Left colon (tissue), 2 donors: ENCODE measurements at places on chromosomes 11 and 22. TPM values are rescaled to one million over a fixed set of nuclear protein-coding genes. Genes with fewer than 3 reads are reported as not detected.

The TPCN2 gene
- 17.6 TPM for total RNA-seq

The MRGPRX4 gene
- total RNA-seq, result not detected

The ASPHD2 gene
- 7.1 TPM for total RNA-seq

GRCh38 chr11:94926698-94927237 is 46.6 kb downstream of the CWC15 start:
- peak; percentile 46 for DNase-seq

- peak; percentile 63 for DNase-seq
Observed at GRCh38 chr11:117822074-117823033, 2.2 kb downstream of the FXYD2 start.

- DNase-seq, result no peak
Observed at GRCh38 chr11:76658231-76658630, 12.3 kb downstream of the LRRC32 start.

- no peak for DNase-seq
Observed at GRCh38 chr11:14275076-14275475, 83.9 kb downstream of the RRAS2 start.
